ENCODE measurements at places on chromosomes 13 and 19.

DNA sequence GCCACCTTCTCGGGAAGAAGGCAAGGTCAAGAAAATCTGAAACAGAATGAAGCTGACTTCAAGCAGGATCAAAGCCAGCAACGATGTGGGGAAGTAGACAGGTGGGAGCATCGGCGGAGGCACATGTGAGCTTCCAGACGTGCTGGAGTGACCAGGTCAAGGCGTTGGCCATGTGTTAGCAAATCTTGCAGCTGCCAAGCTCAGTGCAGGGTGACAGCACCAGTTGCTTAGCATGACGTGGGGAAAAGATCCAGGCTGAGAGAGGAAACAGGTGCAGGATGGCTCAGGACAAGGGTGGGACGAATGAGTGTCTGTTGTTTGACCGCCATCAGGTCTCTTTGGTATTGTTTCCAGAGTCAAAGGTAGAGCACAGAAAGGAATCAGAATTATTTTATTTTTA is 92.3 kb downstream of the TNFSF13B start:
- no peak for DNase-seq

DNA sequence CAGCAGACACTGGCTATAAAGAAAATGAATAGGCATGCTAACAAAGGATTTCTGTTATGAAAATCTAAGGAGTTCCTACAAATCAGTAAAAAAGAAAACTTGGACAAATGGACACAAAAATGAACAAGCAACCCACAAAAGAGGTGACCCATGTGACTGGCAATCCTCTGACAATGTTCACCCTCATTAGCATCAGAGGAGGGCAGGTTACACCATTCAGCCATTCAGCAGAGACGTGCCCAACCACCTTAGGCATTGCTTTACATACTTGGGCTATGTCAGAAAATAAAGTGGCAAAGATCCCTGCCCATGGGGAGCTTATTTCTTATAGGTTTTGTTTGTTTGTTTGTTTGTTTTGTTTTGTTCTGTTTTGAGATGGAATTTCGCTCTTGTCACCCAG is 46.0 kb downstream of the TNFRSF19 start:
- no peak for DNase-seq

DNA sequence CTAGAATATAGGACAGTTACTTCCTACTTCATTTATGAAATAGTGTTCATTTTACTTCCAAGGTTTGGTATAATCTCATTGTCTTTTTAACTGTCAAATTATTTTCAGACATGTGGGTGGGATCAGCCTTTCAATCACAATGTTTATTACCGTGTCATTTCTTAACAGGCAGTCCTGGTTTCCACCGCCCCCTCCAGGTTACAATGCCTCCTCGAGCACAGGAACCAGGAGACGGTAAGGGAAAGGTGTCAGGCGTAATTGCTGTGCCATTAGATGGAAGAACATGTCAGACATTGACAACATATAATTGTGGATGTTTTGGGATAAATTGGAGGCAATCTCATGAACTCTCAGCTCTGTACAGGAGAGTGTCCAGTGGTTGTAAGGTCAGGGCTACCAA is 36.5 kb downstream of the SCEL start:
- no peak for DNase-seq

DNA sequence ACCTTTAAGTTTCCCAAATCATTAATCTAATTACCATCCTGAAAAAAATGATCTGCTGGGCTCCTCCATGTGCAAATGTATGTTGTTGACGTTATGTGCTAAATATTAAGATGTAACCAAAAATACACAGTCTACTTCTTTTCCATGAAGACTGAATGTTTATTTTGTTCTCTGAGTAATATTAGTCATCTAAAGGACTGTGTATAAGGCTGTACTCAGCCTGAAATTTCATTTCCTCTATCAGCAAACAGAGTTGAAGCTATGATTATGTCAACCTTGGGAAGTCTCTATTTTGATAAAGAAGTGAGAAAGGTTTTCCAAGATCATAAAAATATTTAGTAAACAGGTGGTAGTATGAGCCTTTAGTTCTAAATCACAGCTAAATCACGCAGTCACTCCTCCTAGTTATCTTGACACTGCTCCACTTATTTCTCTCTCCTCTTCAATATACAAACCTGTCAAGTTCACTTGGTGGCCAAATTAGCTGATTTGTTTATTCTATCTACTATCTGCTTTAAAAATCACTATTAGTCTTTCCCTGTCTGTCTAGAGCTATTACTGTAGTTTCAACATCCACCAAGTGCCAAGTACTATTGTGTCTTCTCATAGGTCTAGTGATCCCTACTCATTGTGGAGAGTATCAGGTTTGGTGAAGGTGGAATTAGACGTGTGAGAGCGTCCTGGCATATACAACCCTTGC is 211.7 kb upstream of the STARD13 start:
- DNase-seq: no peak

DNA sequence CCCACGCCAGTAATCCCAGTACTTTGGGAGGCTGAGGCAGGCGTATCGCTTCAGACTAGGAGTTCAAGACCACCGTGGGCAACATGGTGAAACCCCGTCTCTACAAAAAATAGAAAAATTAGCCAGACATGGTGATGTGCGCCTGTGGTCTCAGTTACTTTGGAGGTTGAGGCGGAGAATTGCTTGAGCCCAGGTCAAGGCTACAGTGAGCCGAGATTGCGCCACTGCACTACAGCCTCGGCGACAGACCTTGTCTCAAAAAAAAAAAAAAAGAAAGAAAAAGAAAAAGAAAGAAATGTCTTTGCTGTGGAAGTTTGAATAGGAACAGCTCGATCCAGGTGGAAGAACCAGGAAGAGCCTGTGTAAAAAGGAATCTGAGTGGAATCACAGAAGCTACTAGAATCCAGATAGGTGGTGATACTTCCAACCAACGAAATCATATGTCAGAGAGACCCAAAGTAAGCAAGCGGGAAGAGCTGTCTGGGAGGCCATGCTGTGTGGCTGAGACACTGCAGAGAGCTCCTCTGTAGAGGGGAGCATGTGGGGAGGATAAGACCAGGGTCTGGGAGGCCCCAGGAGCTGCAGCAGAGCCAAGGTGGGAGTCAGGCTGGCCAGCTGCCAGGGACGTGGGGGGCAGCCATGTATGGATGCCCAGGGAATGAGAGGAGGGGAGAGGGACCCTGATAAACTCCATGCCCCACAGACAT is 21.1 kb downstream of the LATS2 start:
- no peak for DNase-seq

- no peak for DNase-seq
These were observed 170.6 kb downstream of the POSTN start for GRCh38 chr13:37427843-37428494.

DNA sequence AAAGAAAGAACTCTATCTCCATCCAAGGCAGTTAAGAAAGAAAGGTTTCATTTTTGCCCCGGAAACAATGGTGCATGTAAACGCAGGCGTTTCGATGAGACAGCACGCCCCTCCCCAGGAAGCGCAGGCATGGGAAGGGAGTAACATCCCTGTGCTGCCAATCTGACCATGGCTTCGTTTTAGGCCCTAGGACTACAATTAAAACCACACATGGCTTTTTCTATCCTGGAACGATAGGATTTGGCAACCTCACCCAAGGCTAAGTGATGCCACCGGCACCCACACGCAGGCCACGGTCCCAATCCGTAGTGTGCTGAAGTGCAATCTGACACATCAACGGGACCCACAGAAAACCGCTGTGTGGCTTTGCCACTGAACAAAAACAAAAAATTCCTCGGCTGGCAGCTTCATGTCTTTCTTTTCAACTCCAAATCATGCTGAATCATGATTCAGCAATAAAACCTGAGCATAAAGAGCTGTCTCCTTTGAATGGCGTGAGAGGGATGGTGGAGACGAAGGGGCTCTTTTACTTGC is 24.2 kb downstream of the RANBP3 start:
- DNase-seq: no peak

DNA sequence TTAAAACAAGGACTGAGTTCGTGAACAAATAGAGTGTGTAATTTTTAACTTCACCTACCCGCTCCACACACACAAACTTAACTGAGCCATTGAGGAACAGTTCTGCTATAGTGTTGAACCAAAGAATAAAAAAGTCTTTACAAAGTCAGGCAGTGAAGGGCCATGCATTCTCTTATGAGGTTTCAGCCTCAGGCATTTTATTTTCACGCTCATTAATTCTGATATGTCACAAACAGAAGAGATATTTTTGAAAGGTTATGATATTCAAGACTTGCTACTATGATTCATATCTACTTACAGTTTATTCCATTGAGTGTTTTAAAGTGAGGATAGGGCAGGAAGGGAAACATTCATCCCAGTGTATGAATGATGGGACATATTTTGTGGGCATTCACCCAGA is 282.2 kb downstream of the SLITRK5 start:
- DNase-seq: no peak

GRCh38 chr13:21717817-21718216 is 46.9 kb downstream of the FGF9 start:
- DNase-seq: no peak

DNA sequence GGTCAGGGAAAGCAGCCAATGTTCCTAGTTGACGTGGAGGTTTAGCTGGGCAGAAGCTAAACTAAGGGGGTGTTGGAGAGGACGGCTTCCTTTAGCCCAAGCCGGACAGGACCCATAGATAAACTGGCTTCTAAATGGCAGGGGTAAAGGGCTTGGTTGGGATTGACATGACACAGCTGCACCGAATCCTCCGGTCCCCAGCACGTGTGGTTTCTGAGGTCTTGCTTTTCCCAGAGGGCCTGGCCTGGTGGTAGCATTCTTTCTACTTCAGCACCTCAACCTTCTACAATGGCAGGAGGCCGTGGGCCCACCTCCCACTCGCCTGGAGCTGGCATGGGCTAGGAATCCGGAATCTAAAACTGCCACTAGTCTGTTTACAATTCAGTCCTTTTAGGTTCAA is 163.0 kb downstream of the FGF9 start:
- DNase-seq: no peak

GRCh38 chr19:33690378-33691029 is 68.8 kb downstream of the CHST8 start:
- no peak for DNase-seq

DNA sequence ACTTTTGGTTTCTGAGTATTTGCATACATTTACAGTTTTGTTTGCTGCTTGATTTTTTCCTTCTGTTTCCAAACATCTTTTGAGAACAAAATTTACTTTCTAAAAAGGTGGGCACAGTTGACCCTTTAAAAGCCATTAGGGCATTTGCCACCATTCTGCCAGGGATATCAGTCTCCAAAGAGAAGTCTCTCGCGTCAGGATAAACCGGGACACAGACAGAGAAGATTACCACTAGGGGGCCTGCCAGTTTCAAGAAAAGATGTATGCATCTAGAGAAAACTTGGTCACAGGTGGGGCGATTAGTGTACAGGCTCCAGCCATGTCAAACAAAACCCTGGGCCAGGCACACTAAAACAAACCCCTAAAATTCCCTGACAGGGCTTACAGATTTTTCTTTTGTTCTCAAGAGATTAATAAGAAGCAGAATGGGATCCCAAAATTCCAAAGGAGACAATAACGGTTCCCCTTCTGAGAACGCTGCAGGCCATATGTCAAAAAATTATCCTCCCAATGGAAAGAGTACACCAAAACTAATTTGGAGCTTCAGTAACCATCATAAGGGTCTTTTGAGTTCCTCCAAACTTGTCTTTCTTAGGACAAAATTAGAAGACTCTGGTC is 10.7 kb upstream of the PABPC3 start:
- DNase-seq: peak; percentile 67

DNA sequence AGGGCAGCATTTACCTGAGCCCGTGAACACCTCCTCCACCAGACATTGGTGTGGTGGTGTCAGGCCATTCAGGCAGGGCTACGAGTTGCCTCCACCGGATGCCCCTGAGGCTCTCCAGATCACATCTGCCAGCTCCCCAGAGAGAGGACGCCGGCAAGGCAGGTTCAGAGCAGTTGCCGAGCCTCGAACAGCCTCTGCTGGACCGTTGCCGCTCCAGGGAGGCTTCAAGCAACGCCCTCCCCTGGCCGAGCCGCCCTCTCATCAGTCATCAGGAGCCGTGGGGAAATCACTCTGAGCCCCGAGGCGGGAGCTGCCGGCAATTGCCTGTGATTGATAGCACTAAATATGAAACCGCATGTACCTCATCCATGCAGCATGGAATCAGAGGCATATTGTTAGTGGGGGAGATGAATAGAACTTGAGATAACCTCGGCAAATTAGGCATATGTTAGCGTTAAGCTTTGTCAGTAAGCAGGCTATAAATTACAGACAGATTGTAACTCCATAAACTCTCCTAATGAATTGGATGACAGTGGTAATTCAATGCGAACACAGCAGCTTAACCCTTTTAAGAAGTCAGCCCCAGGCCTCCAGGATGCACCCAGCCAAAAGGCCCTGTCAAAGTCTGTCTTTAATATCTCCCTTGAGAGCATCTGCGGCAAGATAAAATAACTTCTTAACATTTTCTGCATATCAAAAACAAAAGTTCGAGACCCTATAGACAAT is 29.8 kb upstream of the SPACA7 start:
- no peak for DNase-seq

- DNase-seq: peak; percentile 19
These were observed 1.6 kb downstream of the RPL13A start for GRCh38 chr19:49488863-49489537.

DNA sequence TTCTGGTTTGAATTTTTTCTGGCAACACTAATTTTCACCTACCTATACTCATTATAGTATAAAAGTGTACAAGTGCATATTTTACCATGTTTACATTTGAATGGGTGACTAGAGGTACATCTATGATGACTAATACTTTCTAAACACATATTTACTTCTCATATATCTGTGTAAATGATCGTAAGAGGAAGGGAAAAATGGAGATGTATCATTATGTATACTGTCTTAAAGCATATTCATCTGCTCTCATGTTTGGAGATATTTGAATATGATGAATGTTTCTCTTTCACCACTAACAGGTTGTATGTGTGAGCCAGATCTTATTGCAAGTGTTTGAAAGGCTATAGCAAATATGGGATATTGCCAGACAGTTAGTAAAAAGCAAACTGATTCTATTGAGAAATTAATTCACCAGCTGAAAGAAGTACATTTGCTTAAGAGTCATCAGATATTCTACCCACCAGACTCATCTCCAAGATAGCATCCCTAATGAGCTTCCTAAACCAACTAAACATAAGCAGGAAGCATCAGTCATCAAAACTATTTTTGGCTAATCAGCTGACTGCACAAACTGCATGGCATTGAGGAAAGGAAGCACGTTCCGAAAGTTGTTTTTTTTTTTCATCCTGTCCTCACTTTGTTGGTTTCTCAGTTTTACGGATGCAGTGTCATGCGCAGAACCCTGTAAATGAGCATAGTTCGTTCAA is 738.2 kb downstream of the GPC5 start:
- no peak for DNase-seq

GRCh38 chr19:28446511-28446910 is 766.4 kb downstream of the UQCRFS1 start:
- DNase-seq: no peak

DNA sequence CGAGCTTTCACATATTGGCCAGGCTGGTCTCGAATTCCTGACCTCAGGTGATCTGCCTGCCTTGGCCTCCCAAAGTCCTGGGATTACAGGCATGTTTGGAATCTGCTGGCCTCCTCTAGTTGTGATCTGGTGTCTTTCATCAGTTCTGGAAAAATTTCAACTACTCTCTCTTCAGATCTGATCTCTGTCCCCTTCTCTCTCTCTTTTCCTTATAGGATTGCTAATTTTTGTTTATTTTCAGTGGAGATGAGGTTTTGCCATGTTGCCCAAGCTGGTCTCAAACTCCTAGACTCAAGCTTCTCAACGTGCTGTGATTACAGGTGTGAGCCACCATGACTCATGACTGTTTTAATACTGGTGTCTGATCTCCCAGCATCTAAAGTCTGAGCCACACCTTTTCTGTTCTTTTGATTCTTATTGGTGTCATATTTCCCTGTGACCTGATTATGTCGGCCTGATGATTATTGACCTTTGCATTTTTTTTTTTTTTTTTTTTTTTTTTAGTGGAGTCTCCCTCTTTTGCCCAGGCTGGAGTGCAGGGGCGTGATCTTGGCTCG is 10.4 kb upstream of the NANOS2 start:
- no peak for DNase-seq

- peak; percentile 15 for DNase-seq
These were observed 677 bp upstream of the LRCH1 start for GRCh38 chr13:46552303-46552682.

Data from GM12865 (cell line).